ENCODE measurements at places on chromosomes 16 and 17.

DNA sequence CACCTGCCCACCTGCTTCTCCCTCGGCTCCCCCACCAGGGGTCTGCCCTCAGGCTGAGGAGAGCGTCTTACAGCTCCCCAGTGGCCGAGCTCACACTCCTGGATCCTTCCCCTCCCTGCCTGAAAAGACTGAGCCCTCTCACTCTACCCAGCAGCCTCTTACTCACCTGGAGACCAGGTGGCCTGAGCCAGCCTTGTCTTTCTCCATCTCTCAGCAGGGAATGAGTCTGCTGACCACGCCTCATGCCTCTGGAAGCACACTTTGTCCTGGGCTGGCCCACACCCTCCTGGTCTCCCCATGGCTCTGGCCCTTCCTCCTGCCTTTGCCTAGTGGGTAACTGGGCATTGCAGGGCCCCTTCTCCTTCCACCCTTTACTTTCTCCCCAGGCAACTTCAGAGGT, 177.2 kb downstream of the ENGASE start:
- no peak for DNase-seq

DNA sequence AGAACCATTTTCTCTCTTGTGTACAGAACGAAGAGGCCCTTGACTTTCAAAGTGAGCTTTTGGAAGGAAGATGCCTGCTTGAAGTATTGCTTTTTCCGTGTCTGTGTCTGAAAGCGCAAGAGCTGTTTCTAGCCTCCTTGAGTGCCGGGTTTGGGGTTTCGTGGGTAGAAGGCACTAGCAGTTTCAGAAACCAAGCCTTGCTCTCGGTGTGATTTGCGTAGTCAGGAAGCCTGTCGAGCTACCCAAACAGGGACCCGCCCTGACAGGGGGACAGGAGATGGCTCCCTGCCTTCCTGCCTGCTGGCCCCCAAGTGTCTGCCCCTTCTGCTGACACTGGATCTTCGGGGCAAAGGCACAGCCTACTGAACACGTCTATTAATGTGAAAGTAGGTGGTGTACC, 322.0 kb downstream of the MAF start:
- DNase-seq, result peak; percentile 54

GRCh38 chr16:414395-415169, 10.9 kb upstream of the RAB11FIP3 start:
- DNase-seq, result no peak

DNA sequence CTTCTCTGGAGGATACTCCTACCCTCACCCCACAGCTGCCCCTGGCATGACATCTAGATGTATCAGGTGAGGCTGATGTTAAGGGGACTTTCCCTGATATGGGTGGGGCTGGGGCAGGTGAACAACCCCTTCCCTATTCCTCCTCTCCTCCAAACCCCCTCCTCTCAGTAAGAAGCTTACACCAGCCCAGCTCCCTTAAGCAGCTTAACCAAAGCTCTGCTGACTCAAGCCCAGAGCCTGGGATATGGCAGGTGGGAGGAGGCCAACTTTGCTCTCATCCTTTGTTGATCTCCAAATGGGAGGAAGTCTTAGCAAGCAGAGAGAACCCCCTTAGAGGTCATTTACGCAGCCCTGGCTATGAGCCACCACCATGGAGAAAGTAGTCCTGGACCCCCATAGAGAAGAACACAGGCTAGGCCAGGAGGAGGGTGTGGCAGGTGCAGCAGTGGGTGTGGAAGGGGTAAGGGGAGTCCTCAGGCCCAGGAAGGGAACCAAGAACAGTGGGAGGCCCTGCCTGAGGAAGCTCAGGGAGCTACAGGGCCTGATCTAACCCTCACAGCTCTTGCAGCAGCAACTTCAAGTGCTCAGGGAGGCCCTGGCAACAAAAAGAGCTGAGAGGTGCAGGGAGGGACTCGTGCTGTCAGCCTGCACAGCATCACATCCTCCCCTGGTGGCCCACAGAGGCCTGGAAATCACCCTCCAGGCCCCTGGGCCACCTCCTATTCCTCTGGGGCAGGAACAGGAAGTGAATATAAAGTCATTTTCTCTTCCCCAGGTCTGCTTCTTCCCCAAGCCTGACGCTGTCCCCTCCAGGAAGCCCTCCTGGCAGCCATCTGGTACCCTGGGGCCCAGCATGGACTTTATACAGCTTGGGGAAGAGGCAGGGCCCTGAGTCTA, 2.9 kb downstream of the UNC119 start:
- DNase-seq, result peak; percentile 50

- DNase-seq, result no peak
These were observed 258.1 kb downstream of the FTO start for GRCh38 chr16:53962041-53962440.

DNA sequence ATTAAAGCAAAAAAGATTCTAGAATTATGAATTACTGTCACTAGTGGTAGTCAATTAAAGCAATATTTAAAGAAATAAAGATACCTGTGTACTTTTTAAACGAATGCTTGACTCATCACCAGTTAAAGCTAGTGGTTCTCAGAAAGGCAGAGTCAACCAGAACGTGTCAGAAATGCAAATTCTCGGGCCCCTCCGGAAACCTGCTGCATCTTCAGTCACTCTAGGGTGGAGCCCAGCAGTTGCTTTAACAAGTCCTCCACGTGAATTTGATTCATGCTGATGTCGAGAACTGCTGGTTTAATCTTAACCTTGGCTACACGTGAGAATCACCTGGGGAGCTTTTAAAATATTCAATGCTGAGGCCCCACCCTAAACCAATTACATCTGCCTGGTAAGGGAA, 169.8 kb upstream of the SDK2 start:
- DNase-seq, result no peak

GRCh38 chr16:56849690-56850680, 15.0 kb upstream of the SLC12A3 start:
- DNase-seq, result no peak

GRCh38 chr17:4939546-4939795, 375 bp downstream of the SLC25A11 start:
- no peak for DNase-seq

DNA sequence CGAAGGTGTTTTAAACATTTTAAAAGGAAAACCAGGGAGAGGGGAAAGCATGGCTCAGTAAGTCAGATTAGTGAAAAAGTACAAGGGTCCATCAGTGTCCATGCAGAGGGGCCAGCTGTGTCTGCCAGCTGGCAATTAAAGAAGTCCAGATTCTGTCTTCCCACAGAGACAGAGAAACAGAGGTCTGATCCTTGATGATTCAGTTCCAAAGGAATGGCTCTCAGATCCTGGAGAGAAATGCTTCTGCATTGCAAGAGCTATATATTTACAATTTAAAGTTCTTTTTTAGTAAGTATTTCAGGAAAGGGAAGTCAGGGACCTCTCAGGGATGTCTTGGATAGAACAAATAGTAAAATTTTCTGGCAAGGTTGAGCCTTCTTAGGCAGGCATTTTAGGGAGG, 56.2 kb downstream of the HSD17B2 start:
- no peak for DNase-seq

DNA sequence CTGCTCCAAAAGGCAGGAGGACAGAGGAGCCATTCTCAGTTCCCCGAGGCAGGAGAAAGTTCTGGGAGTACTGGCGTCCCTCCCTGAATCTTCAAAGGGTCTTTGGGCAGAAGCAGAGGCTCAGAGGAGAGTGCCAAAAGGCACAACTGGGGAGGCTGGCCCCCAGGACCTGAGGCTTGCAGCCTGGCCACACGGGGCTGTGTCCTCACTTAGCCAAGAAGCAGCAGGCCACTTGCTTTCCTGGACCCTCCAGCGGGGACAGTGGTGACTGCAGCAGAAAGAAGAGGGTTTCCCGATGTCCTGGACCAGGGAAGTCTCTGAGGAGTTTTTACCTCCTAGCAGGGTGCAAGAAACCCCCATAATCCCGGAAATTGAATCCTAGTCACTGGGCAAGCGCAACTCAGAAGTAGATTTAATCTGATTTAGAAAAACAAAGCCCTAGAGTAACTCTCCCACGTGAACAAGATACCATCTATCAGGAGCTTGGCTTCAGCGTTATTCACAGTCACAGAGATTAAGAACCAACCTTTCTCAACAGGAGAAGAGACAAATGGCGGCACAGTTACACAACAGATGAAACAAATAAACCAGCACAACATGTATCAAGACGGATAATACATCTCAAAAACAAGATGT, 25.5 kb upstream of the BCO1 start:
- no peak for DNase-seq

- no peak for DNase-seq
These were observed 230.4 kb downstream of the PARN start for GRCh38 chr16:14399378-14400284.

DNA sequence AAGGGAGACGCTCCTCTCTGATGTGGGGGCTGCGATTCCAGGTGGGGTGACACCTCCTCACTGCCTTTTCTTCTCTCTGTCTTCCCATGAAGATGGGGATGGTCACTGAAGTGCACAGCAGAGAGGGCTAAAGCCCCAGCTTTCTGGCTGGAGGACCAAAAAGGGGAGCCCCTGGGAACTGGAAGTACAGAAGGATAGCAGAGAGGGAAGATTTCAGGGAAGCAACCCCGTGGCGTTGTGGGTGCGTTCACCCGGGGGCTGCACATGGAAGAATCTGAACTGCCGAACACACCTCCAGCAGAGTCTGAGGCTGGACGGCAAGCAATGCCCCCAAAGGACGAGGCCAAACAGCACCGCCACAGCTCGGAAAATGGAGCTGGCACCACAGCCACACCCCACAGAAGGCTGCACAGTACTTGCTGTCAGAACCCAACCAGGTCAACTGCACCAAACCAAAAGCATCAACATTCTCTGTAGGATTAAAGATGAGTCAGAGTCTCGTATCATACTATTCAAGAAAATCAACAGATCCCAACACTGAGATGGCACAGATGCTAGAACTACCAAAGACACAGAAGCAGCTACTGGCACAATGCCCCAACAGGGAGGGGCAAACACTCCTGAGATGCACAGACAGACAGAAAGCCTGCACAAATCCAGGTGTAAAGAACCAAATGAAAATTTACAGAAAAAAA, 49.9 kb downstream of the MAP1LC3B start:
- DNase-seq, result no peak

- no peak for DNase-seq
These were observed 6.1 kb downstream of the KRT37 start for GRCh38 chr17:41418116-41418860.

- DNase-seq, result no peak
These were observed 47.4 kb upstream of the ATF7IP2 start for GRCh38 chr16:10338426-10338825.

DNA sequence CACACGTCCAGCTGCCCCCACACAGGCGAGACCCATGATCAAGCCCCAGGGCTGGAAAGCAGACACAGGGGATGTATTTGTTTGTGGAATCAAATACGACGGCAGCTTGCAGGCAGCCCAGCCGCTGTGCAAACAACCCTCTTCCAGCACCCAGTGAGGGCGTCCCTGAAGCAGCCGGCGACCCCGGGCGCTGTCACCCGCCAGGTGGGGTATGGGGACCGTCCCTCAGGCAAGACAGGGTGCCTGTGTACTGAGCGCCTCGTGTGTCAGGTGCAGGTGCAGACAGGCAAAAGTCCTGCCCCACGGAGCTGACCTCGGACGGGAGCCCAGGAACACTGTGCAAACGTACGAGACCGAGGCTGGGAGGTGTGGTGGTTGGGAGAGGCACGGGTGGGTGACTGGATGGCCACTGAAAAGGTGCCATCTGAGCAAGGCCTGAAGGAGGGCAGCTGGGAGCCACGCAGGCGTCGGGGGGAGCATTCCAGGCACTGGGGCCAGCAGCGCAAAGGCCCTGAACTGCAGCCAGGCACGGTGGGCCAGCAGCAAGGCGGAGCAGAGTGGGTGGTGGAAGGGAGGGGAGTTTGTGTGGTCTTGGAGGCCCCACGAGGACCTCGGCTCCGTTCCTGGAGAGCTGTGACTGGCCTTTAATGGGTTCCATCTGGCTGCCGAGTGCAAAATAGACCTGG, 48.5 kb downstream of the CBFA2T3 start:
- DNase-seq, result no peak

- DNase-seq, result peak; percentile 45
These were observed 1.9 kb upstream of the NFAT5 start for GRCh38 chr16:69563605-69564580.

Measured in stimulated activated CD4-positive, alpha-beta T cell treated with anti-CD3 and anti-CD28 coated beads, Interleukin-4, amount 100 ng/mL, for 1 hour (primary cell).